ENCODE measurements at places on chromosomes 4 and X.

- no peak for DNase-seq
Observed at GRCh38 chr4:3212391-3213105, 36.4 kb upstream of the MSANTD1 start.

DNA sequence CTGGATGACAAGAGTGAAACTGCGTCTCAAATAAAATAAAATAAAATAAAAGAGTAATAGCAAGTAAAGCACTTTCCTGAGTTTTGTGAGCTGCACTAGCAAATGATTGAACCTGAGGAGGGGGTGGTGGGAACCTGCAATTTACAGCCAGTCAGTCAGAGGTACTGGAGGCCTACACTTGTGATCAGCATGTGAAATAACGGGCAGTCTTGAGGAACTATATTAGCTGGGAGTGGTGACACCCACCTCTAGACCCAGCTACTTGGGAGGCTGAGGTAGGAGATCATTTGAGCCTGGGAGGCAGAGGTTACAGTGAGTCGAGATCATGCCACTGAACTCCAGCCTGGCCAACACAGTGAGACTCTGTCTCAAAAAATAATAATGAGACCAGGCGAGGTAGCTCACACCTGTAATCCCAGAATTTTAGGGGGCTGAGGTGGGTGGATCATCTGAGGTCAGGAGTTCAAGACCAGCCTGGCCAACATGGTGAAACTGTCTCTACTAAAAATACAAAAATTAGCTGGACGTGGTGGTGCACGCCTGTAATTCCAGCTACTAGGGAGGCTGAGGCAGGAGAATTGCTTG lies 537.1 kb upstream of the HTR2C start:
- no peak for DNase-seq

- no peak for DNase-seq
Observed at GRCh38 chrX:112247714-112248113, 165.1 kb upstream of the TRPC5 start.

- peak; percentile 14 for DNase-seq
Observed at GRCh38 chr4:180664766-180665368, 1578.3 kb upstream of the TENM3 start.

- no peak for DNase-seq
Observed at GRCh38 chr4:36737691-36738090, 456.3 kb downstream of the DTHD1 start.

DNA sequence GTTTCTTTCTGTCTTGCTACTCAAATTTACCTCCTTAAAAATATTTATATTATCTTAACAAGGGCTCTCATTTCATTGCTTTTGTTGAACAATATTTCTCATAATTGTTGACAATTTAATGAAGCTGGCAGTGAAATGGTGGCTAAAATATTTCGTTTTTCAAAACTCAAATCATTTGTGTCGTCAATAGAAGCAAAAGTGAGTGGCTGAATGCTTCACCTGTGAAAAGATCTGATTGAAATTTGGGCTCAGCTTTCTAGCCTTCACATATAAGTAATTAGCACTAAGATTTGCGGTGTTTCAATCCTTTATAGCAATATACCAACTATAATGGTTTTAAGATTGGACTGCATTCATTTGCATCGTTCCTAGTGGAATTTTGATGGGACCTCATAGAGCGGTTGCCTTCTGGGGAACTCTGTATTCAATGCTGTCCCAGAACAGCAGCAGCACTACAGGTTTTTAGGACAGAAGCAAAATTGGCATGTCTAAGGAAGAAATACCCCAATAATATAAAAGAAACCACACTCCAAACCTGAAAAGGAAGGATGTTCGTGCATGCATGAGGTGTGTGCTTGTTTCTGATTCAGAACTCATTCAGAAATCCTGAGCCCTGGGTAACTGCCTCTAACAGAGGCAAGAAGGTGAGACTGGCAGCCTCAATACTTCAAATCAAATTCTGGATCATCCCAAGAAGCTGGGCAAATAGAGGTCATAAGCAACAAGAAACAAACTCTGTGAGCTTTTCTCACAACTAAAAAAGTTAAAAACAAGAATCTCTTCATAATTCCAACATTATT lies 2.5 kb downstream of the CXCL1 start:
- no peak for DNase-seq

Measured in GM04503 (cell line).